ENCODE measurements at places on chromosomes 5 and 9. TPM values are rescaled to one million over a fixed set of nuclear protein-coding genes. Genes with fewer than 3 reads are reported as not detected.

The ANKRD33B gene
- total RNA-seq, result 12.6 TPM

The DMAC1 gene
- total RNA-seq, result 74.6 TPM

The LCN9 gene
- total RNA-seq, result not detected

The THOC3 gene
- 56.7 TPM for total RNA-seq

The IRX4 gene
- total RNA-seq, result 0.42 TPM

The AGPAT2 gene
- total RNA-seq, result 126 TPM

The TLX3 gene
- total RNA-seq, result not detected

The CTXN3 gene
- not detected for total RNA-seq

The SPINK7 gene
- total RNA-seq, result not detected
